ENCODE measurements at places on chromosomes 5 and 9.

GRCh38 chr9:5448016-5448415, 2.3 kb upstream of the CD274 start:
- no peak for DNase-seq

DNA sequence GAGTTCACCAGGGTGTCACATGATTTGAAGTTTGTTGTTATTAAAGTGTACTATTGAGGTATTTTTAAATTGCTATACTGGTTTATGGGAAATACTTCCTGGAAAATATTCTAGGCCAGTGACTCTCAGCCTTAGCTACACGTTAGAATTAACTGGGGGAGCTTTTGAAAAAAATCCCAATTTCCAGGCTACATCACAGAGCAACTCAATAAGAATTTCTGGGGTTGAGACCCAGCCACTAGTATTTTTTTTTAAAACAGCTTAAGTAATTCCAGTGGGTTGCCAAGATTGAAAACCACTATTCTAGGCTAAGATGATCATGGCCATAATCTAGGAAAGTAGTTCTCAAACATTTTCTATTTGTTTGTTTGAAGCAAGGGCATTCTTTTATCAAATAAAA, 142.9 kb upstream of the GRIA1 start:
- no peak for DNase-seq

DNA sequence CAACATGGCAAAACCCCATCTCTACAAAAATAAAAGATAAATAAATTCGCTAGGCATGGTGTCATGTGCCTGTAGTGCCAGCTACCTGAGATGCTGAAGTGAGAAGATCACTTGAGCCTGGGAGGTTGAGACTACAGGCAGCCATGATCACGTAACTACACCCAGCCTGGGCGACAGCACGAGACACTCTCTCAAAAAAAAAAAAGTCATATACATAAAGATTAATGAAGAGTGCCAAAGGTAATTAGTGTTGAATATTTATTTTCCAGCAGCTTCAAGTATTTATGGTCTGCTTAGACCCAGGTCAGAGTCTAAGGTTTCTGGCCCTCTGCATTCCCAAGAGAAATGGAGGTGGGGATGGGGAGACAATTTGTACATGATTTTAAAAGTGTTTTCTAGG, 167.7 kb downstream of the CD180 start:
- DNase-seq: no peak

GRCh38 chr5:170221327-170221741, 11.5 kb upstream of the C5orf58 start:
- DNase-seq: no peak

GRCh38 chr5:83097689-83098231, 20.4 kb downstream of the XRCC4 start:
- DNase-seq: no peak

DNA sequence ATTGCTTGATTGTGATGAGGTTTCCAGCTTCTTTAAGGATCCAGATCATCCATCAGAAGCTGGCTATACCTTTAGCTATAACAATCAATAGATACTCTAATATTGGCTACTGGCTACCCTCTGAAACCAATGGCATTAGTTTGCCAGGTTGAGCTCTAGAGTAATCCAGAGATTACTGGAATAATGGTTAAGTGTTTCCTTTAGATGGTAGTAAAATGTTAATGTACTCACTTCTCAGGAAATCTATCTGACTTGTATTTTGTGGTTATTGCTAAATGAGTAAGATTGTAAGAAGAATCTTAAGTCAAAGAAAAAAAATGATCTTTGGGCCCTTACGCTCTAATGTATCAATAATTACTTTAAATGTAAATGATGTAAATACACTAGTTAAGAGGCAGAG, 57.6 kb upstream of the OTP start:
- no peak for DNase-seq

DNA sequence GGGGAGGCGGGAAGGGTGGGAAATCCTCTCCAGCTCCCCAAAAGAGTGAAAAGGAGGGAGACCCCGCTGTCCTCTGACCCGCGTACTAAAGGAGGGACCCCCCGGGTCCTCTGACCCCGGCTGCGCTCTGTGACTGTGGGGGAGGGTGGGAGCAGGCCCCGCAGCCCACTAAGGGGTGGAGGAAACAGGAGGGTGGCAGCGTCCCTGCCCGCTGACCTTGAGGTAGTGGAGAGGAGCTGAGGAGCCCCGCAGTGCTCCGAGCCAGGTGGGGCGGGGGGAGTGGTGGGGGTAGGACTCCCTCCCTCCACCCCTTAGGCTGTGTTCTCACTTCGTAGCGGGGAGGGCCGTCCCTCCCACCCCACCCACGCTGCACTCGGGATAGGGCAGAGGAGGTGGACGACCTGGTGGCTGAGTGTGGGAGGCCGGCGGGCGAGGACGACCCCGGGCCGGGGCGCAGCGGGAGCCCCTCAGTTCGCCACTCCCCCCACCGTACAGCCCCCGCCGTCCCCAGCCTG, 449 bp upstream of the ADCY2 start:
- no peak for DNase-seq

DNA sequence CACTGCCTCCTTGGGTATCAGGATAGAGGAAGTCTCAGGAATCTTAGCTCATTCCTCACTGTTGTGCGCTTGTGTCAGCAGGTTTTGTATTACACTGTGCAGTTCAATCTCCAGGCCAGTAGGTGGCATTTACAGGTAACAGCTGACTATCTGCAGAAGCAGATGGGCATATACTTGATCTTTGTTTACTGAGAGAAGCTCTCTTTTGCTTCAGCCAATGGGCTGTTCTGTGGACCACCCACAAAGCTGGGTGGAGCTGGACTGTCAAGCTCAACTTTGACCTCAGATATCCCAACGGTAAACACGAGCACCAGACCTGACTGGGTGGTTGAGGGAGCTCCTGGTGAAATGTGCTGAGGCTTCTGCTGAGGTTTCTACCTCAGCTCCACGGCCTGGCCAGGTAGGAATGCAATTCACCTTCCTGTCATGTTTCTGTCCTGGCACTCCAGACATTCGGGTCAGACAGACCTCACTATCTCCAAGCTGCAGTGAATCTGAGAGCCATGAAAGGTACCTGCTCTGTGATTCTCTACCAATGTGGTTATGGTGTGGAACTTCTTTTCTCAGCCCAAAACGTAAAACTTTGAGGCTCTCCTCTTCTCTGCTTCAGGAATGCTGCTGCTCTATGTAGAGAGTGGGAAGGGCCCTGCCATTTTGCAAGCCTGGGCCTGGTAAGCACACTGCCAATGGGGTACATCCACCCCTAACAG, 167.9 kb upstream of the ACTBL2 start:
- DNase-seq: no peak

- no peak for DNase-seq
Observed at GRCh38 chr5:142618130-142618523, 67.8 kb downstream of the FGF1 start.

DNA sequence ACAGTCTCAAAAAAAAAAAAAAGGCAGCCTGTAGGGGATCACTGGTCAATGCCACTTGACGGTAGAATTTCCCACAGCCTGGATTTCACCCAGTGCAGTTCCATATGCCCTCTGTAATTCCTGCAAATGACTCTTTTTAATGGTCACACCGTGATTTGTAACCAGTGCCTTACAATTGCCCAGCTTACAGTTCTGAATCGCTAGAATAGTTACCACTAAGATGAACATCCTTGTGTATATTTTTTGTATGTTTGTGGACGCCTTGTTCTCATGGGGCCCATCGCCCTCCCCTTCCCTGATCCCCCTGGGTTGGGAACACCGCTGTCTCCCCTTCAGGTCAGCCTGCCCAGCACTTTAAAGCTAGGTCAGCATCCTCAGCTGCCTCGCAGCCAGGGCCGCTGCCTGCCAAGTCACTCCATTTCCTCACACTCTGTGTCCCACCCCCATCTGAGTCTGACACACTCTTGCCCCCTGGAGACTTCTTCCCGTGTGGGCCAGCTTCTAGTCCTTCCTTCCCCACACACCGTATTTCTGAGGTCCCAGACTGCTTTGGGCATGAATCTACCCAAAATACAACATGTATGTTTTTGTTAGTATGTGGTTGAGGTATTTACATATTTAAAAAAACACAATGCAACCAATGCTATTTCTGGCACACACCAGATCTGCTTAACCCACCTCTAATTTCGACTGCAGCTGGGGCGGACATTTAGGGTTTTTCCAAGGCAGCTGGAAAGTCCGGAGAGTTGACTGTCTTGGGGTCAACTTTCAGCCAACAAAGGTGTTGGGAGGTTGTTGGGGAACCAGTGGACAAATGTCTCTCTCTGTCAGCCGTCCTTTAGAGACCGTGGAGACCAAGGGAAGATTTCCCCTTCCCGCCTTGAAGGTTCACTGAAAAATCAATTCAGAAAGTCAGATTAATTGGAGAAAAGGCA, 120.5 kb upstream of the NEK6 start:
- no peak for DNase-seq

DNA sequence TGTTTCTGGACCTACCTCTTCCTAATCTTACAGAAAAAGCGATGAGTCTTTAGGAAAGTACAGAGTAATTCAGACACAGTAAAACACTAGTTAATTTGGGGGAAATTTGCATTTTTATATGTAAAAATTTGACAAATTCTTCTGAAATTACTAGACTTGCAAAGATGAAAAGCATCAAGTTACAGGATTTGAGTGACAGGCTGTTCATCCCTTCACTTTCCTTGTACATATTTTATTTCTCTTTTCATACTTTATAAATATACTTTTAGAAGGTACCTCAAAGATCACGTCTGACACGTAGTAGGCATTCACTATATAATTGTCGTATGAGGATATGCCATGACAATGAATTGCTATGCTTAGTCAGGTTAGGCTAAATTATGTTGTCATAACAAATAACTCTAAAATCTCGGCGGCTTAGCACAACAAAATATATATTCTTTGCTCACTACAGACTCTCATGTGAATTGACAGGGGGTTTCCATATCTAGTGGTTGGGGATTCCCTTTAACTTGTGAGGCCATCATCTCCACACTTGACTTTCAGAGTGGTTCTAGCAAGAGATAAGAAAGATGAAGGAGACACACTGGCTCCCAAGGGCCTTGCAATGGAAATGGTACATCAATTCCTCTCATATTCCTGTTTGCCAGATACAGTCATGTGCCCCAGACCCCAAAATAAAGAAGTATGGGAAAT, 154.1 kb upstream of the TUT7 start:
- DNase-seq: no peak

- DNase-seq: no peak
Observed at GRCh38 chr5:150624334-150625163, 15.9 kb upstream of the SYNPO start.
